ENCODE measurements at places on chromosomes 2 and 18.

- no peak for DNase-seq
Observed at GRCh38 chr2:127873707-127874303, 12.0 kb downstream of the AMMECR1L start.

GRCh38 chr2:134212746-134213145, 41.1 kb upstream of the MGAT5 start:
- DNase-seq = no peak

DNA sequence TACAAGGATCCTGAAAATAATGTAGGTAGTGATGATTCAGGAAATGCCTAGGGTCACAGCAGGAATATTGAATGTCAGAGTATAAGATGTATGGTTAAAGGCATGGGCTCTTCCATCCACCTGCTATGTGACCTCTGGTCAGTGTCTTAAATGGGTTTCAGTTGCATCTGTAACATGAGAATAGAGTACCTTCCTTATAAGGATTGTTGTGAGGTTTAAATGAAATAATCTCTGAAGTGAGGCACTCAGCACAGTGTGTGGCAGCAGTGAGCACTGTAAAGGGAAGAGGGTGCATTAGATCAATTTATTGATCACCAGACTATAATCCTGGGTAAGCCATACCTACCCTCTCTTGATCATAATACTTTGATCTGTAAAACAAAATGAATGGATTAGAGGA, 319.1 kb downstream of the SLC4A3 start:
- DNase-seq = no peak

- DNase-seq = peak; percentile 50
Observed at GRCh38 chr18:49447810-49448745, 12.4 kb downstream of the DYM start.

- DNase-seq = no peak
Observed at GRCh38 chr2:240219208-240219890, 78.9 kb upstream of the OTOS start.

DNA sequence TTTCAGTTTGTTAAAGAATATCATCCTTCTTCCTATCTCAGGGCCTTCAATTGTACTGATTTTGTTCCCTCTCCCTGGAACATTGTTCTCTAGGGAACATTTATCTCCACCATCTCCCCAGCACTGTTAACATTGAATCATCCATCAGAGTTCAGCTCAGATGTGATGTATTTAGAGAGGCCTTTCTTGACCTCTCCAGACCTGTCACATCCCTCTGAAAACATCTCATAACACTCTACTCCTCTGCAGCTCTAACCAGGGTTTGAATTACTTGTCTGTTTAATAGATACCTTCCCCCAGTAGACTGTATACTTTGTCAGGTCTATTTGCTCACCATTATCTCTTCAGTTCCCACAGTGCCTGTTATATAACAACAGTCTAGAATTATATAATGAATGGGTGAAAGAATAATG, 98.6 kb downstream of the GALNT1 start:
- no peak for DNase-seq

- no peak for DNase-seq
Observed at GRCh38 chr2:105184420-105184819, 57.1 kb upstream of the GPR45 start.

Measured in activated CD4-positive, alpha-beta T cell treated with anti-CD3 and anti-CD28 coated beads, Interleukin-2, amount 10 ng/mL, durations not matched to agents 7 days and 5 days (primary cell).